ENCODE measurements at places on chromosomes 16 and 17.

DNA sequence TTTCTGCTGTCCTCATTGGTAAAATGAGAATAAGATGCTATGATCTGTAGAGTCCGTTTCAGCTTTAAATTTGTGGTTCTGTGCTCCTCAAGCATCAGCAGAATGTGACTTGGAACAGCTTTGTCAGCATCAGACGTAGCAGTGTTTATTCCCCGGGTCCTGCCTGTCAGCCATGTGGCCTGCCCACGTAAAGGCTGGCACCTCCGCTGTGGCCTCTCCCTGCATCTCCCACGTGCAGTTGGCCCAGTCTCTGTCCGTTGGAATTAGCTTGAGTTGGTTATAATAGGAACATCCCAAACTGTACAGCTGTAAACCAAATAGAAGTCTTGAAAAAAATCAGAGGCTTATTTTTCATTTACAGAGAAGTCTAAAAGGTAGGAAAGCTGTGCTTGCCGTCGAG is 61.7 kb downstream of the ARHGAP44 start:
- DNase-seq, result no peak

DNA sequence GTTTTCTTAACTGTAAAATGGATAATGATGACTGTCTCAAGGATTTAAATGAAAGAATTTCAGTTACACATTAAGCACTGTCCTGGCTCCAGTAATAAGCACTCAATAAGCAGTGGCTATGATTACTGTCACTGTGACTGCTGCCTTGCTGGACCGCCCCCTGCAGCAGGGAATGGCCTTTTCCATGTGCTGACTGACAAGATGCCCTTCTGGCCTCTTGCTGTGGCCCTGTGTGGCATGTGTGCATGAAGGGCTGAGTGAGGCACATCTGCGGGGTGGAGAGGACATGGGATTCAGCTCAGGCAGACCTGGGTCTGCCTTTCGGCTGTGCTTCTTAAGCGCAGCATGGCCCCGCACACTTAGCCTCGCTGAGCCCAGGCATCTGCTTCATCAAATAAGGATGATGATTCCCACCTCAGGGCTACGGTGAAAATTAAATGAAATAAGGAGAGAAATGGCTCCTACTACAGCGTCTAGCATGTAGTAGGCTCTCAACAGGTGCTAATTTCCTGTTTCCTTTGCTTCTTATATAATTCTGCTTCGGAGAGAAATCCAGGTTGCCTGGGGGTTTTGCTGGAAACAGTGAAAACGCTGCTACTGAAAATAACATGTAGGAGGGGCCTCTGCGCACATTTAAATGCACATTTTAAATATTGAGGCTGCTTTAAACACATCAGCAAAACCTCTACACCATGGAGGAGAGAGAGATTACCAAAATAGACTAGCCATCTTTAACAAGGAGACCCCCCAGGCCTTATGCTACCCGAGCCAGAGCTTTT is 183.9 kb downstream of the PARN start:
- DNase-seq, result no peak

GRCh38 chr17:72811976-72812687 is 280.4 kb downstream of the SLC39A11 start:
- no peak for DNase-seq

DNA sequence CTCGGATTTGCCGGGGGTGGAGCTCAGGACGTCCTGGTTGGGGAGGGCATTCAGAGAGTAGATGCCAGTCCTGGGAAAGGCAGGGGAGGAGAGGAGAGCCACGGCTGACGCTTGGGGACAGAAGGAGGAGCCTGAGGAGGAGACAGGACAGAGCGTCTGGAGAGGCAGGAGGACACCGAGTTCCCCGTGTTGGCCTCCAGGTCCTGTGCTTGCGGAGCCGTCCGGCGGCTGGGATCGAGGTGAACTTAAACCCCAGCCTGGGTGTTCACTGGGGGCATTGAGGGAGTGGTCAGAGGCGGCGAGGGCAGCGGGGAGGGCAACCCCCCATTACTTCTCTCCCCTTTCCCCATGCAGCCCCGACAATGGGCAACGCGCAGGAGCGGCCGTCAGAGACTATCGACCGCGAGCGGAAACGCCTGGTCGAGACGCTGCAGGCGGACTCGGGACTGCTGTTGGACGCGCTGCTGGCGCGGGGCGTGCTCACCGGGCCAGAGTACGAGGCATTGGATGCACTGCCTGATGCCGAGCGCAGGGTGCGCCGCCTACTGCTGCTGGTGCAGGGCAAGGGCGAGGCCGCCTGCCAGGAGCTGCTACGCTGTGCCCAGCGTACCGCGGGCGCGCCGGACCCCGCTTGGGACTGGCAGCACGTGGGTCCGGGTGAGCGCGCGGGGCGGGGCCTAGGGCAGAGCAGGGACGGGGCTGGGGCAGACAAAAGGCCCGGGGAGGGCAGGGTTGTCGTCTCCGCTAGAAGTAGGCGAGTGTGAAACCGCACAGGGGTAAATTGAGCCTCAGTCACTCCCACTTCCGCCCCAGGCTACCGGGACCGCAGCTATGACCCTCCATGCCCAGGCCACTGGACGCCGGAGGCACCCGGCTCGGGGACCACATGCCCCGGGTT is 3.7 kb downstream of the NOL3 start:
- peak; percentile 82 for DNase-seq

DNA sequence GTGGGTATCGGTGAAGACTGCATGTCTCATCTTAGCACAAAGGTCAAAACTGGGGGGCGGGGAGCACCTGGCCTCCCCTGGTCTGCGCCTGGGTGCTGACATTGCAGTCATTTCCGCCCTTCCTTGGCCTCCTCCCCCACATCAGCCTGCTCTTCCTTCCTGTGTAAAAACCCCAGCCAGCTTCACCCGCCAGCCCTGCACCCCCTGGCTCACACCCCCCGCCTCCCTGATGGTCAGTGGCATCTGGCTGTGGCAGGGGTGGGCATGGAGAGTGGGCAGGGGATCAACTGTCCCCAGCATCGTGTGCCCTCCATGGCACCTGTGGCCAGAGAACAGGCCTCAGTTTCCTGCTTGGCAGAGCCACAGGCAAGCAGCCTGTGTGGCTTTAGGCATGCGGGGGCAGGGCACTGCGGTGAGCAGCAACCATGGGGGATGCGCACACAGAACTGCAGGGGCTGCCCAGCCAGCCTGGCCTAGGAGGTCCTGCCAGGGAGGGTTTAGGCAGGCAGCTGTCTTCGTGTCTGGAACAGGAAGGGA is 26.5 kb upstream of the LASP1NB start:
- DNase-seq, result no peak

- DNase-seq, result no peak
Measured at GRCh38 chr16:8187782-8188372, 402.4 kb downstream of the TMEM114 start.

DNA sequence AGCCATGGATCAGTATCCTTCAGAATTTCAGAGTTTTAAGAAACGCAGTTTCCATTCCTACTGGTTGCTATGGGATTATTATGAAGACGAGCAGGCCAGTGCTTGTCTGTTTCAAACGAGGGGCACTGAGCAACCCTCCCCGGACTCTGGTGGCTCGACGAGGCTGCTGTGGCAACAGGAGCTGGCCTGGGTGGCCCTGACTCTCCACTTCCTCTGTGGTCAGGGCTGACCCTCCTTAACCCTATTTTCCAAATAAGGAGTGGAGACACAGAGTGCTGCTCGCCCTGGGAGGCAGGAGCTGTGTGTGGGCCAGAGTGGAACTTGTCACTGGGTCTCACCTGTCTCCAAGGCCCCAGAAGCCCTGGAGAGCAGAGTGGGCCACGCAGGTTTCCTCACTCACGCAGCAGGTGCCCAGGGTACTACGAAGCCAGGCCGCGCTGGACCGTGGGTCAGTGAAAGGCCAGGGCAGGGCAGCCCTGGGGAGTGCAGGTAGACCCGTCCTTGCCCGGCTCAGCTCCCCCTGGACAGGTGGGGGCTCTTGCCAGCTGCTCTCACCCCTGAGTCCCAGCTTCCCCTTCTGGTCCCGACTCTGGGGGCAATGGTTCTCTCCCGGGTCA is 3.3 kb downstream of the GALNS start:
- DNase-seq, result no peak

DNA sequence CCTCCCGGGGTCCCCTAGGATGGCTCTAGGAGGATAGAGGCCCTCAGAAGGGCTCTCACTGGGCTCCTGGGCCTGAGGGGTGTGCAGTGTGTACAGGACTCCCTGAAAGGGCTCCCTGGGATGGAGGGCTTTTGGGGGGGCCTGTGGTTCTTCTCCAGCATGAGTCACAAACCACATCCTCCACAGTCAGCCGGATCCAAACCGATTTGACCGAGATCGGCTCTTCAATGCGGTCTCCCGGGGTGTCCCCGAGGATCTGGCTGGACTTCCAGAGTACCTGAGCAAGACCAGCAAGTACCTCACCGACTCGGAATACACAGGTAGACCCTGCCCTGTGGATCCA is 4.5 kb downstream of the TRPV2 start:
- no peak for DNase-seq

- no peak for DNase-seq
Measured at GRCh38 chr16:74034862-74035261, 261.8 kb upstream of the PSMD7 start.

DNA sequence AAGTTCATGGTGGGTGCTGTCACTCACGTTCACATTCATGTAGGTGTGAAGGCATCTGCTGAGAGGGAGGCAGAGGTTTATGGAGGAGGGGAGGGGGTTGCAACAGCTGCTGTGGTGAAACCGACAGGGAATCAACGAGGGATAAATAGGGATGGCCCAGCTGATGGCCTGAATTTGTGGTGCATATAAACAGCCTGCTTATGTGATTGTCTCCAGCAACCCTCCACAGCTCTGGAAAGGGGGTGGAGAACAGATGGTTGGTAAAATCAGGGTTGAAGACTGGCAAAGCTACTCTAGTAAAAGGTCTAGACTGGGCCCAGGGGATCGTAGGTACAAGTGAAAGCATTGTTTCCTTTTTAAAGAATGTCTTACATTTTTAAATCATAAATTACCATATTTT is 53.7 kb downstream of the IQCK start:
- DNase-seq, result no peak

DNA sequence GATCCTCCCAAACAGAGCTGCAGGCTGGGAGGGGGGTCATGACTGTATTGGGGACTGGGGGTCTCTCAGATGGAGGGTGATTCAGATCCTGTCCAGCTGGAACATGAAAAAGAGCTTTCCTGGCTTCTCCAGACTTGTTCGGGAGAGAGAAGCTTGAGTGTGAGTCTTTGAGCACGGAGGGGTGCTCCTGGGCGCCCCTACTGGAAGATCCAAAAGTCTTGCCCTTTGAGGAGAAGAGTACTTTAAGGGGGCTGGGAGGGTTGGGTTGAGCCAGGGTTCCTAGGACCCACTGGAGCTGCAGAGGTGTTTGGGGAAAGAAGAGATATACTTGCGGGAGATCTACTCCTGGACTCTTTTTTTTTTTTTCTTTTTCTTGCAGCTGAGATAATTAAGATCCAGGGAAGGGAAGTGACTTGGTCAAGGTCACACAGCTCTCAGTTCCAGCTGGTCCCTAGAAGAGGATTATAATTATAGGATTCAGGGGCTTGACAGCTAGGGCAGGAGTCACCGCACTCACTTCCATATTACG is 8.4 kb downstream of the RARA start:
- DNase-seq, result peak; percentile 79

GRCh38 chr17:42428141-42428944 is 5.3 kb upstream of the CAVIN1 start:
- peak; percentile 74 for DNase-seq

- DNase-seq, result peak; percentile 59
Measured at GRCh38 chr17:54085934-54086333, 263.2 kb downstream of the KIF2B start.

DNA sequence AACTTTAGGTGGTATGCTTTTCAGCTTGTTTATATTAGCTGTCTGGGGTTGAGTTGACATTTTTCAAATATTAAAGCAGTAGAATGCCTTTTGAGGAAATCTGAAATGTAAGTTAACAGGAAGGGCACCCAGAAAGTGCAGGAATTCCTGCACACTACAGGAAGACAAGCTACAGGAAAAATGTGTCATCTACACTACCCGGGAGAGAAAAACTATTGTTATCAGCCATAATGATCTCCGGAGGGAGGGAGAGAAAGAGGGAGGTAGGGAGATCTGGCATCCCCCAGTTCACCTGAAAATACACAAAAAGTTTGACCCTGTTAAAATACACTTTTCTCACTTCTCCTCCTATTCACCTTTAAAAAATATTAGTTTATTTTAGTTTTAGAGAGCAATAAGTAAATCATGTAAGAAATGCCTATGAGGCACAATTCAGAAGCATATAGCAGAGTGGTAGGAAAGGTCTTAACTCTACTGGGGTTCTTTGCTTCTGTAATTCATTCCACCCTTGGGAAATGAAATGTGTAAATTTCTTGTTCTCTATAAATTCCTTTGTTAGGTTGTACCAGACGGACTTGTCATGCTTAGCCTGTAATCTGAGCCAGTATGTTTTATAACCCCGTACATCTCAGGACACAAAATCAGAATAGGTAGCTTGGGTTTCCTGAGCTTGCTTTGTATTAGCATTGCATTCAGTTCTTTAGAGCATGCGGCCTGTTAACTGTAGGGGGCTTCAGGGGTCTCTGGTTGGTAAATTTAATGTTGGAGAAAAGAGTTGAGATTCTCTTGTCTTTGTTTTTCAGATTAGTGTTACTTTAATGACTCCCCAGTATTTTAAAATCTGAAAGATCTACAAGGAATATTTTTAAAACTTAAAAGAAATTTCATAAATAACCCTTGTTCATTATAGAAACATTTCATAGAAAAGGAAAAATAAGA is 3.3 kb downstream of the MAP2K6 start:
- DNase-seq, result no peak

All from ecto neural progenitor cell (in vitro differentiated cells).